ENCODE measurements at places on chromosomes 11 and 22. TPM values are rescaled to one million over a fixed set of nuclear protein-coding genes. Genes with fewer than 3 reads are reported as not detected.

LMNTD2 gene
- total RNA-seq: 7.6 TPM

IGLL5 gene
- 9.8 TPM for total RNA-seq

CARNS1 gene
- 0.12 TPM for total RNA-seq

VPREB3 gene
- total RNA-seq: not detected

SAA1 gene
- total RNA-seq: 1.1 TPM

XKR3 gene
- total RNA-seq: not detected

TENM4 gene
- 117 TPM for total RNA-seq

OR6M1 gene
- not detected for total RNA-seq

IGSF9B gene
- 9.6 TPM for total RNA-seq

GUCY1A2 gene
- 2.2 TPM for total RNA-seq

DNA sequence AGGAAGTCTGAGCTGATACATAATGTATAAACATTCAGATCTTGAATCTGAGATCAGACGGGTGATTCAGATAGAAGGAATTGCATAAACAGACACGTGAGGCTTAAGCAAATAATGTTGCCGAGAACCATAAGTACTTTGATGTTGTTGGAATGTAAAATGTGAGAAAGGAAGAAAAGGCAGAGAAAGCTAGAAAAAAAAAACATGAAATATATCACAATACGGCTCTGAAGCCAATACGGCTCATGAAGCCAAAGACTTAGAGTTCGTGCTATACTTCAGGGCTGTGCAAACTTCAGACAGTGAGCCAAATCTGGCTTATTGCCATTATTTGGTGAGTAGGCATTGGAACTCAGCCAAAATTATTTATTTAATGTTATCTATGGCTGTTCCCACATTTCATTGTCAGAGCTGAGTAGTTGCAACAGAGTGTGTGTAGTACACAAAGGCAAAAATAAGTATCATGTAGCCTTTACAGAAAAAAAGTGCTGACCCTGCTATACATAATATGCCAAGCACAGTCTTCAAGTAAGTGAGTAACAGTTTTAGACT is 673.3 kb downstream of the CNTN5 start:
- no peak for DNase-seq

- DNase-seq: no peak
Measured at GRCh38 chr11:58907780-58908179, 31.5 kb upstream of the GLYATL1 start.

DNA sequence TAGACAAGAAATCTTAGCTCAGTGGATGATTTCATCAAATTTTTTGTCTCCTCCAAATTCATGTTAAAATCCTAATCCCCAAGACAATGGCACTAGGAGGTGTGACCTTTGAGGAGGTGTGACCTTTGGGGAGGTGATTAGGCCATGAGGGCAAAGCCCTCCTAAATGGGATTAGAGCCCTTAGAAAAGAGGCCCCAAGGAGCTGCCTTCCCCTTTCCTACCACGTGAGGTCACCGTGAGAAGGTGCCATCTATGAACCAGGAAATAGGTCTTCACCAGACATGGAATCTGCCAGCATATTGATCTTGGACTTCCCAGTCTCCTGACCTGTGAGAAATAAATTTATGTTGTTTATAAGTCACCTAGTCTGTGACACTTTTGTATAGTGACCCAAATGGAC is 138.7 kb downstream of the TRIM29 start:
- no peak for DNase-seq

GRCh38 chr11:71309611-71310010 is 57.2 kb upstream of the SHANK2 start:
- DNase-seq: no peak

DNA sequence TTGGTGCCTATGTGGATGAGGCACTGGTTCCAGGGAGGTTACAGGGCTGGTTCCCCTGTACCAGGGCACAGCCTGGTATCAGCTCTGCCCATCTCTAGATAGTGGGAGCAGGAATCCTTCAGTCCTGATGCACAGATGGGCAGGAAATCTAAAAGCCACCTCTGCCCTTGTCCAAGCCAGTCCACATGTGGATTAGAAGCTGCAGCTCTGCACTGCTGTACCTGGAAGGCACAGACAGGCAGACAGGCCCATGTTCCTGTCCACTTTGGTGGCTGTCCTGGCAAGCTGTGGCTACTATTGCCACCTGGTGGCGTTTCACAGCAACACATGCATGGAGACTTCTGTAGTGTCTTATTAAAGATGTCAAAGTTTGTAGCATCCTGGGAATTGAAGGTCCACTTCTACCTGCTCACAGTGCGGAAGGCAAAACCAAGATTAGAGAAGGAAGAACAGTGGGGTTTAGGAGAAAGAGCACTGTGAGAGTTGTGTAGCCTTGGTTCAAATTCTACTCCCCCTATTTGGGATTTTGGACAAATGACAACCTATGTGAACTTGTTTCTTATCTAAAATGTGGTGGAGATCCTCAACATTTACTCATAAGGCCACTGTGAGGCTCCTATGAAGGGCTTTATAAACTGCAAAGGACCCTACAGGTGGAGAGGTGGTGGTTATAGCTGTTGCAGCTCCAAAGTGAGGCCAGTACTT is 30.1 kb downstream of the NAV2 start:
- DNase-seq: peak; percentile 82

DNA sequence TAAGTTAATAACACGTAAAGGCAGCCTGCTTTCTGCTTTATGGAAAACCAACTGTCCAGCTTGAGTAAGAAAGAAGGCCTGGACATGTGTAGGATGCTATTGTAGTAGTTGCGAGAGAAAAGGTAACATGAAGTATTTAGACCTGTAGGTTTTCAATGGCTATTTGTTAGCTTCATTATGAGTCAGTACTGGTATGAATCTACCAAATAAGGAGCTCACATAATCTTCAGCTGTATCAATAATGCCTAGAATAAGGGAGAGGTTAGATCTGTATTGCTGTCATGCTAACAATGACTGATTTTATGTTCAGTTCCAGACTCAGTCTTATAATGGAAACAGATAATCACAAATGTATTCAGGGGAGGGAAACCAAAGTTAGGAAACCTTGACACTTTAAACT is 550.3 kb downstream of the CNTN5 start:
- no peak for DNase-seq

DNA sequence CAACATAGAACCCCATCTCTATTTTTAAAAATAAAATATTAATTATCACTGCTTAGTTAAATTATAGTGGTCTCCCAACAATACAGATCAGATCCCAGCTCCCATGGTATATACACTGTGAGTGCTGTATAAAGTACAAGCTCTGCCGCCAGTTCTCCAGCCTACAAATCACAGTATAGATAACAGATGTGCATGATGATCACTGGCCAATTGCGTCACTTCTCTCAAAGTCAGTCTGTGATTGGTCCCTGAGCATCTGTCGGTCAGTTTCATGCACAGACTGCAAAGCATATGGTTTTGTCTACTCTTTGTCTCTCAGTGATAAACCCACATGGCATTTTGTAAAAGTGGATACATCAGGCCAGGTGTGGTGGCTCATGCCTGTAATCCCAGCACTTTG is 15.7 kb downstream of the PPARA start:
- DNase-seq: no peak

GRCh38 chr11:77079666-77080065 is 12.9 kb downstream of the CAPN5 start:
- no peak for DNase-seq

DNA sequence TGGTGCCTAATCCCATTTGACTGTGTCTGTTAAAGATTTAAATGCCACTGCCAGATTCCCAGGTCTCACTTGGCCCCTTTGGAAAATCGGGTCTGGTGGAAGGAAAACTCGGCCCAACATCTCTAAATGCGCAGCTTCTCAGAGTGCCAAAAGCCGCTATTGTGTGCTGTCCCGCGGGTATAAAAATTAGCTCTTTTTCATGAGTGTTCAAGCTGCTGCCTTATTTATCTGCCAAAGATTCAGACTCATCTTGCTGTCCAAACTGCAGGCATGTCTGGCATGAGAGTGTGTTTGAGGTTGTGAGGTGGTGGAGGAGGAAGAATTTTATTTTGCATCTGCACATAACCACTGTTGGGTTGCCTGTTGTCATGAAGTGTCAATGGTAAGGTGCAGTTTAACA is 91.4 kb downstream of the NELL1 start:
- DNase-seq: no peak

DNA sequence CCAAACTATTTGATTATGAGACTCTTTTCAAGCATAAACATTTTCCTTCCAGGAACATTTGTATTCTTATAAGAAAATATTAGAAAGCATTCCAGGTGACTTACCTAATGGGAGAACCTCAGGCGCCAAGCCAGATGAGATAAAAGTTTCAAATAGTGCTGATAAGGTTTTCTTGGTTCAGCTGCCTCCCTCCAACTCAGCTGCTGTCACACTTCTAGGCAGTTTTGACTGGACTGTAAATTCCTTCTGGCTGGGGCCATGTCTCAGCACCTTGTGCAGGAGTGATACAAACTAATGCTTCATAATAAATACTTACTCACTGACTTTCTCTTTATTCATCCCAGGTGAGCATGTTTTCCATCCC is 131.1 kb downstream of the MED15 start:
- no peak for DNase-seq

DNA sequence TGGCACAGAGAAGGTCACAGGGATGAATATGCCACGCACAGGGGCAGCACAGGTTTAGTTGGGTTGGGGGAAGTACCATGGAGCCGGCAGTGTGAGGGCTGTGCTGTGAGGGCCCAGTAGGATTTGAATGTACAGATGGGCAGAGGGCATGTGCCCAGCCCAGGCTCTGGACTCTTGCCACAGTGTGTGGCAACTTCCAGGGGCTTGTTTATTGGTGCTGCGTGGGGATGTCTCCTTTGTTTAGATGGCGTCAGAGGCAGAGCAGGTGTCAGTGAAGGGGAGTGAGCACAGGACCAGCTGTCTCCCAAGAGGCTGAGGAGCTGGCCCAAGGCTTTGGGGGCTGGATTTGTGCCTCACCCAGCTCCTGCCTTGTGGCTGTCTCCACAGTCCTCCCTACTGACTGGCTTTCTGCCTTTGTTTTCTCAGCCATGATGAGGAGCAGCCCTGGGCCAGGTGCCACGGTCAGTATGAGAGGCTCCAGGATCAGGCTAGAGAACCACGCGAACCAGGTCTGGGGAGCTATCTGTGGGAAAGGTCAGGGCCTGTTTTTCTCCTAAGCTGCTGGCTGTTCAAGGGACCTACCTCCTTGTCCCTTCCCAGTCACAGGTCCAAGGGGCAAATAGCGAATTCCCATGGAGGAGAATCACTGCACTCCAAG is 21.9 kb downstream of the SUN2 start:
- peak; percentile 75 for DNase-seq

DNA sequence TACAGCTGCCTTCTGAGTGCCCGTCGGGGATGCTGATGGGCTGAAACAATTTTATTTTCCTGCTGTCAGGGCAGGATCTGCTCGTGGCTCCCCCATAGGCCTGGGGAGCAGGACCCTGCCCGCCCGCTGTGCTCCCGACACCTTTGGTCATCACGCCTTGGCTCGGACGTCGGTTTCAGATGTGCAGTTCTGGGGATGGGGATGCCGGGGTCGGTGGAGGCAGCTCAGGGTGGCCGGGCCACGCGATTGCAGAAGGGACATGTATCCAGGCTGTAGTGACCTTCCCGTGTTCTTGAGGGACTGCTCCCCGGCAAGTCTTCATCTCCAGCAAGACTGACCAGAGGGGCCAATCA is 1150.5 kb downstream of the BRD1 start:
- no peak for DNase-seq

- DNase-seq: no peak
Measured at GRCh38 chr22:38282397-38282796, 9.6 kb upstream of the TMEM184B start.

DNA sequence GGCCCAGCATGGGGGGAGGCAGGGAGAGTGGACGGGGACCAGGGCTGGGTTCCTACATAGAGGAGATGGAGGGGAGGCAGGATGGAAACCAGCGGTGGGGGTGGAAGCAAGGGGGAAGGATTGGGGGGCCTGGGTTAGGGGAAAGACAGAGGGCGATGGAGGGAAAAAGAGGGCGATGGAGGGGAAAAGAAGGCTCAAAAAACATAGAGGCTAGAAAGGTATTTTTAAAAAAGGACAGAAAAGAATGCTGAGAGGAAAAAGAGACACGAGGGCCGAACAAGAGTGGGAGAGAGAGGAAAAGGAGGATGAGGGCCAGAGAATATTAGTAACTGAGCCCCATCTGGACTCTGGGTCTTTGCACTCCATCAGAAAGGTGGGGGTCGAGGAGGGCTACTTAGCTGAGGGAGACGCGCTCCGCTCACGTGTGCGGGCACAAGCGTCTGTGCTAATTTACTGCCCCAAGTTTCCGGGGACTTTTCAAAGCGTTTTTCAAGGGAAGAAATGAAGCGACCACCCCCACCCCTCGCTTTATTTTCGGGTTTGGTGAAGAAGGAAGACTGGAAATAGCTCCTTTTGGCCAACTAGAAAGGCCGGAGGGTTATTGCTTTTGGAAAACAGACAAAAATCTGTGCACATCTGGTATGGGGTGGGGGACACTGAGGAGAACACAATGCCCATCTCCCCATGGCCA is 14.5 kb downstream of the PAX6 start:
- no peak for DNase-seq

GRCh38 chr11:121437686-121438078 is 14.4 kb upstream of the SORL1 start:
- DNase-seq: no peak

- no peak for DNase-seq
Measured at GRCh38 chr11:126495281-126496220, 140.1 kb downstream of the ST3GAL4 start.

GRCh38 chr11:95605271-95605940 is 184.2 kb downstream of the FAM76B start:
- no peak for DNase-seq

DNA sequence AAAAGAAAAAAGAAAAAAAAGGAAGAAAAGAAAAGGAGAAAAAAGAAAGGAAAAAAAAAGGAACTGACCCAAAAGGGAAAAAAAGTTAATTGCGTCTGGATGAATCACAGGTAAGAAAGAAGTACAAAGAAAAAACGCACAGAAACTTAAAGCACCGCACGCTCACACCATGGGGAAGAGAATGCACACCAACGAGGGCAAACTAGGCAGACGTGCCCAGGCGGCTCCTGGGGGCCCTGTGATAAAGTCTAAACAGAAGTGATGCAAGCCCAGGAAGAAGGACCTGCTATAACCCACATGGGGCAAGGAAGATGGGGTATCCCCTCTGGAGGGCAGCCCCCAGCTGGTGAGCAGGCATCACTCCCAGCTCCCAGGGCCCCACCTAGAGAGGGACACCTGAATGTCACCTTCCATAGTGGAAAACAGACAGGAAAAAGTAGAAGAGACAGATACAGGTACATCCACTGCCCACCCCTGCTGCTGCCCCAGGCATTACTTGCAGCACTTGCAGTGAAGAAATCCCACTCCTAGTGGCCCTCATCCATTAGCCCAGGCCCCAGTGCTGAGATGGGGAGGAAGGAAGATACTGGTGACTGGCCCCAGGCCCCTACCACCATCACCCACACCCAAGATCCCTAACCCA is 28.9 kb downstream of the NAP1L4 start:
- no peak for DNase-seq

DNA sequence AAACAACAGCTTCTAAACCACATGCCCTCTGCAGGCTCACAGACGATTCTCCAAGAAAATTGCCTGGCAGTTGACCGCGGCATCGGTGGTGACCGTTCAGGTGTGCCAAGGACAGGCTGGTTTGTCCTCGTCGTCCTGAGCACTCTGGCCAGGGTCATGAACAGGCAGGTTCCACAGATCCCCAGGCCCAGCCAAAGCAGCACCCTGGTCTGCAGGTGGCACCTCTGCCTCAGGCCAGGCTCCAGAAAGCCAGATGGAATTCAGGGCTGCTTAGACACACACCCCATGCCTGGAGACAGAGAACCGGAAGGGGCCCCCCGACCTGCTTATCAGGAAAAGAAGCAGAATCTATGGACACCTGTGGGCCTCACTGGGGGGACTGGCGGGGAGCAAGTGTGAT is 338.7 kb downstream of the BRD1 start:
- no peak for DNase-seq

- DNase-seq: no peak
Measured at GRCh38 chr11:69371731-69372588, 78.0 kb downstream of the MYEOV start.

GRCh38 chr11:121041072-121041471 is 17.2 kb downstream of the TBCEL start:
- DNase-seq: no peak

All from ovary (tissue), 10 donors.